ENCODE measurements at places on chromosomes 16 and 17. TPM values are rescaled to one million over a fixed set of nuclear protein-coding genes. Genes with fewer than 3 reads are reported as not detected.

DNA sequence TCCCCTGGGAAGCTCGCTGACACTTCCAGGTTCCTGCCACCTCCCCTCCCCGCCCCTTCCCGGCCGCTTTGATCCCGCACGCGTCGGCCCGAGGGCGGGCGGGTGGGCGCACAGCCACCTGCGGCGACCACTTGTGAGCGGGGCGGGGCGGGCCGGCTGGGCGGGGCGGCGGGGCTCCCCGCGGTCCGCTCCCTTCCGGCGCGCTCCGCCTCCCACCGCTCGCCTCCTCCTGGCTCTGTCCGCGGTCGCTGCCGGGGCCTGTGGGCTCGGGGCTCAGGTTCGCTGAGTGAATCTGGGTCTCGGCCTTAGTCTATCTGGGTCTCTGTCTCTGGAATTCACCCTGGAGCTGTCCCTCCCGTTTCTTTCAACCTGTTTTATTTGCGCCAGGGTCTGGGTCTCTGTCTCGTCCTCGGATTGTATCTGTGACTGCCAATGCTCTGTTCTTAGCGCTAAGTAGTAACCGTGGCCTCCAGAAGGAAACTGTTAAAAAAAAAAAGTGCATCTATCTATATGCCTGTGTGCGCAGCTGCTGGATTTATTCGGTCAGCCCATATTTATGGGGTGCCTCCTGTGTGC, 2.7 kb upstream of the HES7 start:
- no peaks in the 10 kb centered on the region for H3K36me3 ChIP-seq
- no peaks in the 10 kb centered on the region for H3K27me3 ChIP-seq
- peak overlapping the region; percentile 64 for H3K27ac ChIP-seq
- H3K4me3 ChIP-seq: peak overlapping the region; percentile 54
- DNase-seq: peak; percentile 37
- H3K4me1 ChIP-seq: no peaks in the 10 kb centered on the region

Gene KPNA2
- total RNA-seq: 324 TPM

Gene PPP1R27
- total RNA-seq: 0.93 TPM

- peak overlapping the region; percentile 85 for H3K27ac ChIP-seq
- peaks cover 14% of the 10 kb centered on the region for H3K4me1 ChIP-seq
- no peaks in the 10 kb centered on the region for H3K36me3 ChIP-seq
- peak overlapping the region; percentile 51 for H3K4me3 ChIP-seq
Measured at GRCh38 chr17:17590141-17590751, 1.3 kb downstream of the PEMT start.

GRCh38 chr17:4195306-4195705, 52.3 kb downstream of the CYB5D2 start:
- no peak overlapping the region for H3K27ac ChIP-seq
- no peaks in the 10 kb centered on the region for H3K36me3 ChIP-seq
- no peaks in the 10 kb centered on the region for H3K4me1 ChIP-seq
- H3K4me3 ChIP-seq: no peak overlapping the region

Gene CCL17
- total RNA-seq: not detected

Gene PPM1E
- total RNA-seq: 0.09 TPM
